ENCODE measurements at places on chromosomes 1 and 21.

GRCh38 chr1:175166746-175167145 is 25.8 kb downstream of the KIAA0040 start:
- no peak for DNase-seq

GRCh38 chr1:115457289-115457688 is 119.2 kb upstream of the NGF start:
- no peak for DNase-seq

GRCh38 chr1:234907940-234908405 is 220.7 kb downstream of the TOMM20 start:
- DNase-seq = peak; percentile 39

- no peak for DNase-seq
These were observed 19.7 kb upstream of the ATP13A2 start for GRCh38 chr1:17031436-17031835.

Data from NCI-H1048 (cell line).